ENCODE measurements at places on chromosomes 1 and 21. TPM values are rescaled to one million over a fixed set of nuclear protein-coding genes. Genes with fewer than 3 reads are reported as not detected.

- DNase-seq, result no peak
Measured at GRCh38 chr21:38925478-38925877, 119.7 kb downstream of the ETS2 start.

DNA sequence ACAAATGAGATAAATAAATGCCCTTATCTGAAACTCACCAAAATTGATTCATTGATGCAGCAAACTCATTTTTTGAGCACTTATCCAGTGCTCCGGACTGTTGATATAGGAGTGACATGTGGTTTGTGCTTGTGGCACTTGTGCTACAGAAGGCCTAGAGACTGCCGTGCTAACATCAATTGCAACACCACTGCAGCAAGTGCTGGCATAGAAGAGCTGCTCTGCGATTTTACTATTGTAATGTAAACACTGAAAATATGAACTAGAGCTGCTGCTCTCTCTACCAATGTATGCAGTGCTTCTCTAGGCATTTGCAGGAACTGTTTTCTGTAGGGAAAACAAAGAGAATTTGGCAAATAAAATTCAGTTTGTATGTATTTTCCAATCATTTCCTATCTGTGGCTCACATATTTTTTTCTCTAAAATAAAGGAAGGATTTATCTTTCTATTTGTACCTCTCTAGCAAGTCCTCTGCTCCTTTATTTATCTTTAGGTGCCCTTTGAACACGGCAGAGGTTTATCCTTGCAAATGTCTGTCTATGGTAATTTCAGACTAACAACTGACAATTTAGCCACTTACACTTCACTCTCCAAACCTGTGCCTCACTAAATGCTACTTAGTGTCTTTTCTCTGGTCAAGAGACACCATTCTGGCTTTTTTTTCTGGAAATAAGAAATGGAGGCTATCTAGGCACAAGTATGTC lies 409.5 kb upstream of the ADGRL2 start:
- no peak for DNase-seq

- no peak for DNase-seq
Measured at GRCh38 chr1:162222014-162222413, 152.5 kb downstream of the NOS1AP start.

The ANGPTL7 gene
- 25.2 TPM for total RNA-seq

The TRIM33 gene
- 61.4 TPM for total RNA-seq

The FCGR2B gene
- total RNA-seq, result 2.8 TPM

The ACKR1 gene
- 8.5 TPM for total RNA-seq

The HSPG2 gene
- total RNA-seq, result 121 TPM

Measured in skin of body (tissue), 3 donors.